ENCODE measurements at places on chromosomes 5 and 9.
A peak's percentile ranks its signal among the peaks of the same experiment; 100 is the strongest.

GRCh38 chr5:43582082-43583005 lies 20.6 kb upstream of the NNT start:
- DNase-seq: no peak

- DNase-seq: no peak
Observed at GRCh38 chr5:67014957-67015400, 181.6 kb downstream of the CD180 start.

DNA sequence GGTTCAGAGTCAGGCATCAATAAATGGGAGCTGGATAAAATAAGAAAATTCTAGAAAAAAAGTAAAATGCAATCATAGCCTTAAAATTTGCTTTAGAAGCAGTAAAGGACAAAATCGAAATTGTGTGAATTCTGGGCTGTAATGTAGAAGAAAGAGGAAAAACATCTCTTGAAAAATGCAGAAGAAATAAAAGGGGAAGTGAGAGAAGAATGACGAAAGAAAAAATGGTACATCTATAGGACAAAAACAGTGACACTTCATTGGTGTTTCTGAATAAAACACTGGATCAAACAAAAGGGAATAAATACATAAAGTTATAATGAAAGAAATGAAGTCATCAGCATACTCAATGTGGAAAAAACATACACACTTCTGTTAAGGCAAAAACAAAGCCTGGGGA lies 642.3 kb downstream of the ACTL7B start:
- no peak for DNase-seq

GRCh38 chr5:139482050-139482889 lies at the start of gene STING1:
Gene STING1, minus strand, starts transcription at chr5:139482758. Its CDS starts 1,054 bp downstream, at chr5:139481704.
- DNase-seq: peak; percentile 79

DNA sequence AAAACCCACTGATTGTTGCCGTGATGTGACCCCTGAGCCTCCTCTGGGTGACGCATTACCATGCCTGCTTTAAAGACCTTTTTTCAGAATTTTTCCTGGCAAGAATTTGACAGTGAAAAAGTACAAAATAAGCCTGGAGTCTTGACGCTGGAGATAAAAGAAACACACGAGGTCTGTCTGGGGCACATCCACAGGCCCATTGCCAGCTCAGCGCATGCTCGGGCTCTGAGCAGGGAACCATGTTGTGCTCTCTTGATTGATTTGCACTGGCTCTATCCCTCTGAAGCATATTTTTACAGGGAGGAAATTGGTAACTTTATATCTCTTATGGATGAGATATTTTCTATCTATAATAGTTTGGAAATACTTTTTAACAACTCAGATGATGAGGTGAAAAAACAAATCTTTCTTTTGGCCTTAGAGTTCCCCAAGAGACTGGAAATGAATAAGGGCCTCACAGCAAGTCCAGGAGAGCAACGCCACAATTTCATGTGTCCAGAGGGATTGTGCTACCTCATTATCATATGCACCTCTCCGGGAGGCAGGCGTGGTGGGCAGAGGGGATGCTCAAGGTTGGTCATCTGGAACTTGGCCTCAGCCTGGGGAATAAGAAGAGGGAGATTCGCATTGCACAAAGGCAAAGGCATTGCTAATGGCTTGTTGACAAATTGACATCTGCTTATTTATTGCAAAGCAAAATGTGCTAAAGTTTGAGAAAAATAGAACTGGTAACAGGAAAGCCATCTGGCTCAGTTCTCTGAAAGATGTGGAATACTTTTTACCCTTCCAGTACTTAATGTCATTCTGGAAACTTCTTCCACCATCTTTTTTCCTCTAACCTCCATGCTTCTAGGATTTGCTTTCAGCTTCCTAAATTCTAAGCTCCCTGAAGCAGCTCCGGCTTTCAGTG lies 183.8 kb downstream of the PJA2 start:
- no peak for DNase-seq

GRCh38 chr9:117265253-117265652 lies 149.6 kb downstream of the ASTN2 start:
- no peak for DNase-seq

GRCh38 chr9:120152295-120152694 lies 427.7 kb downstream of the CDK5RAP2 start:
- DNase-seq: no peak

- no peak for DNase-seq
Observed at GRCh38 chr5:173691931-173692330, 75.5 kb upstream of the BOD1 start.

GRCh38 chr5:53479590-53480415 lies 626 bp upstream of the FST start:
- peak; percentile 22 for DNase-seq

DNA sequence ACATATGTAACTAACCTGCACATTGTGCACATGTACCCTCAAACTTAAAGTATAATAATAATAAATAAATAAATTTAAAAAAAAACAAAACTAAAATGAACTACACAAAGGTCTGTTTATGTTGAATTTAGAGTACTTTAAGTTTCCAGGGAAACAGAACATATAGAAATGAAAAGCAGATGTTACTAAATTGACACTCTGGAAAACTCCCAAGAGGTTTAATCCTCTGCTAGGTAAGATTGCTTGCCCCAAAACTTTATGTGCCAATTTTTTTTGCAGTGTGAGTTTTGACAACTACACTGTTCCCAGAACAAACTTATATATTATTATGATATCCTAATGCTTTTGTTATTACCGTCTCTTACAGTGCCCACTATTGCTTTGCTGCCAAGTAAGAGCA lies 134.3 kb upstream of the MRPS30 start:
- DNase-seq: no peak

DNA sequence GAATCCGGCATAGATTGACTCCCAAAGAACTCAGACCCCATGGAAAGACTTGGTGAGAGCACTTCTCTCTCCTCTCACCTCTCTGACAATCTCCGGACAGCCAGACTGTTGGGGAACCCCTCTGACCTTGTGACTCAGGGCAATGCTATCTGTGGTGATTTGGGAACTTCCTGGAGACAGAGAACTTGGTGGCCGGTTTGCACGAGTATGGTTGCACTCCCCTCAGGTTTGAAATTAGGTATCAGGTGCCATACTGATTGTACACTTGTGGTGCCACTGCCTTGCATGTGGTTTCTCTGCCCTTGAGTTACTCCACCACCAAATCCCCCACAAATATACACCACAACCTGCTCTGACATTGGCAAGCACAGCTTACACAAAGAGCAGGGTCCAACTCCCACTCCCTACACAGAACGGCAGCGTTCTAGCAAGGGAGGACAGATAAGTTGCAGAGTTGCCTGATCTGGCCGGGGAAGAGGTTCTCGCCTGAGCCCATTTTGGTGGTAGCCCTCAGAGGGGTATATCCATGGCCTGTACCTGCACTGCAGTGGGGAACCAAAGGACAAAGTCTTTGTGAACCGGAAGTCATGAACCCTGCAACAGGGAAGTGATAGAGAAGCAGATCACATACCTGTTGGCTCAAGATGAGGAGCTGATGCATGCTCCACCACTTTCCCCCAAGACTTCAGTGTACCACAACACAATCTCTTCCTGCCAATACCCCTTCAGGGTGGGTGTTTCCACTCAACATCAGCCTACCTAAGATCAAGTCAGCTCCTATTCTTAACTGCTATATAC lies 255.1 kb downstream of the MCTP1 start:
- no peak for DNase-seq

- DNase-seq: no peak
Observed at GRCh38 chr5:543755-544674, 19.8 kb upstream of the SLC9A3 start.

DNA sequence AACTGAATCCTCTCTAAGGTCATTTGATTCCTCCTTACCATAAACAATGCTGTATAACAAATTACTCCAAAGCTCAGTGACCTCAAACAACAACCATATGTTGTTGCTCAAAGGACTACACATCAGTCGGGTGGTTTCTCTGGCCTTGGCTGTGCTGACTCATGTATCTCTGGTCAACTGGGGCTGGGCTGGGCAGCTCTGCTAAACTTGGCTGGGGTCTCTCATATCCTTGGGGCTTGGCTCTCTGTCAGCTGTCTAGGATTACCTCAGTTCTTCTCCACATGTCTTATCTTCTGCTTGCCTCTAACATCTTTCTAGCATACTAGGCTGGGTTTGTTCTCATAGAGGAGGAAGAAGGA lies 86.4 kb downstream of the GALNT10 start:
- no peak for DNase-seq

DNA sequence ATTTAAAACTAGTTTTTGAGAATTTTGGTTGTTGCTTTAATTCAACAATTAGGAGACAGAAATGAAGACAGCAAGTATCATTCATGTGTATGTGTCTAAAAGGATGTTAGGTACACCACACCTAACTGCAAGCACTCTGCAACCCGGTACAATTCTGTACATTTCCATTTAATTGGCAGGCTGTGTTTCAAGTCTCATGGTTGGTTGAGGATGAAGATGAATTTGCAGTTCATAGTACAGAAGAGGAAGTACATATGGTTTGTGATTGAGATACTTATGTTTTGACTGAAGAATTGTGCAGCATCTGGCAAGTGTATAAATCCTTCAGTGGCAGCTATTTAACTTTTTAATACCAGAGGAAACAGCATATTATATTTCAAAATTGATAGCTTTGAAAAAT lies 628.7 kb upstream of the ZNF608 start:
- DNase-seq: no peak

DNA sequence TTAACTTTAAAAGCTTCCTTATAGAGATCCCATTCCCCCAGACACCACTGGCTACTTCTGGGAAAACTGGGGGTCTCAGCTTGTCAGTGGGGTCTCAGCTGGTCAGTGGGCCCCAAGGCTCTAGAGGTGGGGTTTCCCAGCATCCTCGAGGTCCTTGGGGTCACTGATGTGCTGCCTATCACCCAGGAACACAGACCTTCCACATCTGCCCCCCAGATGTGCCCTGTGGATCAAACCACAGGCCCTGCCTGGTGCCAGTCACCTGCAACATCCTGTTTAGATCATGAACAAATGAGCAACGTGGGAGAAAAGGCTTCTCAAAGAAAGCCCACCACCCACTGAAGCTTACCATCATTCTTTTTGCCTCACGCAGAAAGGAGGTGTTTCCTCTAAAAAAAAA lies 165.6 kb upstream of the FSTL4 start:
- DNase-seq: no peak

DNA sequence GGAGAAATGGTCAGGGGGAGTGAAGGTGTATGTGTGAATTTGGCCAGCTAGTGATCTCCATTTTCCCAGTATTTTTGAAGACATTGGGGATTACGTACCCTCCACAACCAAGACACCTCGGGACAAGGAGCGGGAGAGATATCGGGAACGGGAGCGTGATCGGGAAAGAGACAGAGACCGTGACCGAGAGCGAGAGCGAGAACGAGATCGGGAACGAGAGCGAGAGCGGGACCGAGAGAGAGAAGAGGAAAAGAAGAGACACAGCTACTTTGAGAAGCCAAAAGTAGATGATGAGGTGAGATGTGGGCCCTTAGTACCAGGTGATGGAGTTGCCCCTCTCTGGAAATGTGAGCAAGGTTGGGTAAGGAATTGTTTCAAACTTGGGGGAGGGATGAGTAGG lies 5.8 kb upstream of the WDR55 start:
- no peak for DNase-seq

Data from omental fat pad (tissue), 4 donors.